ENCODE measurements at places on chromosomes 6 and 20. TPM values are rescaled to one million over a fixed set of nuclear protein-coding genes. Genes with fewer than 3 reads are reported as not detected.

GRCh38 chr20:50731055-50731929, at the start of gene PARD6B:
PARD6B (plus strand) TSS chr20:50731580; CDS start chr20:50731787, 207 bp downstream.
- peak; percentile 99 for DNase-seq

GRCh38 chr20:7144464-7144863, 377.0 kb downstream of the BMP2 start:
- no peak for DNase-seq

CCR6 gene
- total RNA-seq = 10.3 TPM

DNA sequence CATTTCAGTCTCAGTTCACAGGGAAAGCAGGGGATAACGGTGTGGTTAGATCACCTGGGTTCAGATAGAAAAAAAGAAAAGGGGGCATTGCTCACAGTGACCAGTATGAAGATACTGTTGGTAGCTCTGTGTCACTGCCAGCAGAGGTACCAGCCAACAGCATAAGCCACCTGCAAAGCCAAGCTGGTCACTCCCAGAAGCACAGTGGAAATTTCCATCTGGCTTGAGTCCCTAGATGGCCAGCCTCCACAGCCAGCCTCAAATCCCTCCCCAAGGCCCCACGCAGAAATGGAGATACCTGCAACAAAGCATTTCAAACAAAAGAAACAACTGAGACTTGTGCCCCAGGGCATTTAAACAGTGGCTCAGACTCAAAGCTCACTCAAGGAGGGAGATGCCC, 11.6 kb downstream of the DEFB127 start:
- DNase-seq = no peak

- no peak for DNase-seq
Observed at GRCh38 chr6:147000545-147001488, 203.4 kb upstream of the STXBP5 start.

NKX2-4 gene
- not detected for total RNA-seq

ARMH2 gene
- total RNA-seq = 0.44 TPM
